NCI-H510A (cell line): ENCODE measurements at places on chromosomes 7 and 10.

- no peak for DNase-seq
Measured at GRCh38 chr10:77120012-77120411, 517.6 kb downstream of the KCNMA1 start.

- DNase-seq: no peak
Measured at GRCh38 chr10:106991091-106991490, 173.4 kb downstream of the SORCS1 start.

GRCh38 chr10:96334616-96335526 lies 23.9 kb downstream of the OPALIN start:
- no peak for DNase-seq

- no peak for DNase-seq
Measured at GRCh38 chr7:100590077-100590737, 4.1 kb downstream of the FBXO24 start.

DNA sequence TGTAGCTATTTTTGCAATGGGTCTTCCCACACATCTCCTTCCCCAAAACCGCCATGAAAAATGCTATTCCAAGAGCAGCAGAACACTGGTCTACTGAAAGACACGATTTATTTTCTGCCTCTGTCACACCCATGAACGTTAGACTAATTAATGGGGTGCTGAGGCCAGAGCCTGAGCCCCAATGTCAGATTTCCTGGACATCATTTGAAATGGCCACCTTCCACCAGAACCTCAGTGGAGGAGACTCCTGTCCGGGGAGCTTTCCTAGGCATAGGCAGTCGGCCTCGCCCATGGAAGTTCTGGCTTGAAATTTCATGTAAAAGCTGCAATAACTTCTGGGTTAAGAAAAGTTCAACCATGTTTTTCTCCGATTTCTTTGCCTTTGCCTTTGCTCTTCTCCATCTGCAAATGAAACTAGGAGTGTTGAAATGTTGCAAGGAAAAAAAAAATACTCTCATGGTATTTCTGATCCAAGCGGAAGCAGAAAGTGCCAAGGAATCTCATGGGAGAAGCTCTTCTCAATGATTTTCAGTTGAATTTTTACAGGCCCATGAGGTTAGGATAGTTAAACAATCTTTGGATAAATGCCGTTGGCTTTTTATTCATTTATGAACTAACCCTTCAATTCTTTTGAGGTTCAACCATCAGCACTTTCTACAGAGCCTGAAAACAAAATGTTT lies 570.8 kb upstream of the MGMT start:
- DNase-seq: no peak

DNA sequence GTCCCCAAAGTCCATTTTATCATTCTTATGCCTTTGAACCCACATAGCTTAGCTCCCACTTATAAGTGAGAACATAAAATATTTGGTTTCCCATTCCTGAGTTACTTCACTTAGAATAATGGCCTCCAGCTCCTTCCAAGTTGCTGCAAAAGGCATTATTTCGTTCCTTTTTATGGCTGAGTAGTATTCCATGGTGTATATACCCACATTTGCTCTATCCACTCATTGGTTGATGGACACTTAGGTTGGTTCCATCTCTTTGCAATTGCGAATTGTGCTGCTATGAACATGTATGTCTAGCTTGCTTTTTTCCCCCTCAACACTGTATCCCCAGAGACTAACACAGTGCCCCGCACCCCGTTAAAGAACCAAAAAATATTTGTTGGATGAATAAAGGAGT lies 670 bp upstream of the CAPZA2 start:
- no peak for DNase-seq

GRCh38 chr7:68213838-68214237 lies 1217.2 kb downstream of the TYW1 start:
- DNase-seq: no peak

DNA sequence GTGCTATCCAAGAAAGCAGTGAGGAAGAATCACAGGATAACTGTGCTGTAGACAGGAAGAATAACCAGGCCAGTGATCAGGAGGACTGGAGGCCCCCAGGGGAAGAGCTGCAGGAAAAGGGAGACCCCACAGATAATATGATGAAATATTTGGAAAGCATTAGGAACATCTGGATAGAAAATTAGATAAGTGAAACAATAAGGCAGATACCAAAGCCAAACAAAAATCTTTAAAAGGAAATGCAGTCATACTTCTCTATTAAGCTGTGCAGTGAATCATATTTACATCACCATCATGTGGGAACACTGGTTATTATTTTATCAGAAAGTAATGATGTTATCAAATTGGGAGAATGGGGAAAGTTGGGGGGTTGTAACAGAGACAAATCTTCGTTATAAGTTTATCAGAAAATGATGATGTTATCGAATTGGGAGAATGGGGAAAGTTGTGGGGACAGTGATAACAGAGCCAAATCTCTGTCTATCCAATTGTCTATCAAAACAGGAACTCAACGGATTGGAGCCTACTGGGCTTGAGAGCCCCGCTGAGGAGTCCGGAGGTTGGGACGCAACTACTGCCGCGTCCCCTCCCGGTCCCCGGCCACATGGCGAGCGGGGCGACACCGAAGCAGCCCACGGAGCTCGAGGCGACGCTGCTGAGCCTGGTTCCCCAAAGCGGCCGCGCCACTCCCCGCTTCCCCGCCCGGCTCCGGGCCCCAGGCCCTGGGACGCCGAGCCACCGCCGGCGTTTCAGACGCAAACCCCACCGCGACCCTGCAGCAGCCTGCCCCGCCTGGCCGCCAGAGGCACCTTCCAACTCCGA lies 14.0 kb upstream of the RALA start:
- DNase-seq: no peak

- DNase-seq: no peak
Measured at GRCh38 chr10:79102498-79102874, 33.7 kb downstream of the ZMIZ1 start.

DNA sequence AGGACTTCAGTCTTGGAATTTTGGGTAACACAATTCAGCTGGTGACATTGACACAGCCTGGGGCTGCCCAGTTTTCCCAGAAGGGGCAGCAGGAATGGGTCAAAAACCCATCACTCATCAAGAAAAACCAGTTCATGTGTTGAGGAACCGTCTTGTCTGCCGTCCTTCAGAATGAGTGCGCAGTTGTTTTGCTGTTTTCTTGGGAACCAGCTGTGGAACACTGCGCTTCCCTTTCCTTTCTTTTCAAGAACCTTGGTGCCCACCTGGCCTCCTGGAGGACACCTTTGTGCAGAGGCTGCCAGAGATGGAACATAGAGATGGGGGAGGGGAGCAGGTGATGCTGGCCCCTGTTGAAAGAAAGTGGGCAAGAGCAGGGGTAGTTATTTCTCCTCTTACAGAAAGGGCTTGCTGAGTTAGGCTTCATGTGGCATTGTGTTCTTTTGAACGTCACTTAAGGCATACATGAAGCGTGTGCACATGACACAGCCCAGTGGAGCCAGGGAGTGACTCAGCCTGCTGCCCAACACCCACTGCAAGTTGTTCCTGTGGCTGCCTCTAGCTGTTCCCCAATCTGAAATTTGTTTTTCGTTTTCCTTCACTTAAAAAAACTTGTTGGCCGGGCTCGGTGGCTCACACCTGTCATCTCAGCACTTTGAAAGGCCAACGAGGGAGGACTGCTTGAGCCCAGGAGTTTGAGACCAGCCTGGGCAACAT lies 87.4 kb upstream of the TNS3 start:
- DNase-seq: peak; percentile 22

DNA sequence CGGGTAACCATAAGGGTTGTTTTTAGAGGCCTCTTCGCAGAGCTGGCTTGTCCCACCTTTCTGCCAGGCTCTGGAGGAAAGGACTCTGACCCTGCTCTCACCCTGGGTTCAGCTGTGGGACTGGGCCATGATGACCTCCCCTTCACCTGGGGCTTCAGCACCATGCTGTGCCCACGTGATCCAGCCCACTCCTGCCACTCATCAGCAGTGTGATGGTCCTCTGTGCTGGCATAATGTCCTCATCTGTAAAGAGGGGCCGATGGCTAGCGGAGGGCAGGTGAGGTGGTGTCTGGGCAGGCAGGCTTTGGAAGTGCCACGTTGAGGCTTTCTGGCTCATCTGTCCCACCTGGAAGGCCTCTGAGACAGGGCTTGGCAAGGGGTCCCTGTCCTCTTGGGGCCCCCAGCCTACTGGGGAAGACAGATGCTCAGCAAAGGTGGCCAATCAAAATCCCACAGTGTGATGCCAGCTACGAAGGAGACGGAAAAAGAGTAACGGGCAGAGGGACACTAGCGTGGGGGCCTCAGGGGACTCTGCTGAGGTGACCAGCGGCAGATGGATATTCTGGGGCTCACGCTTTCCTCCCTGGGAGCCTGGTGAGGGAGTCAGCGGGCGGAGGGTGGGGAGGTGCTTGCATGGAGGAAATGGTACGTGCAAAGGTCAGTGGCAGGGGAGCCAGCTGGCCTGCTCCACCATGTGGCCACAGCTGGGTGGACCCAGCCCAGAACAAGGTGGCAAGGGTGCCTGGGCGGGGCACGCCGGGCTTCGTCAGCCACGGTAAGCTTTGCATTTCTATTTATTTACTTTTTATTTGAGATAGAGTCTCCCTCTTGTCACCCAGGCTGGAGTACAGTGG lies 5.4 kb downstream of the LRWD1 start:
- no peak for DNase-seq

DNA sequence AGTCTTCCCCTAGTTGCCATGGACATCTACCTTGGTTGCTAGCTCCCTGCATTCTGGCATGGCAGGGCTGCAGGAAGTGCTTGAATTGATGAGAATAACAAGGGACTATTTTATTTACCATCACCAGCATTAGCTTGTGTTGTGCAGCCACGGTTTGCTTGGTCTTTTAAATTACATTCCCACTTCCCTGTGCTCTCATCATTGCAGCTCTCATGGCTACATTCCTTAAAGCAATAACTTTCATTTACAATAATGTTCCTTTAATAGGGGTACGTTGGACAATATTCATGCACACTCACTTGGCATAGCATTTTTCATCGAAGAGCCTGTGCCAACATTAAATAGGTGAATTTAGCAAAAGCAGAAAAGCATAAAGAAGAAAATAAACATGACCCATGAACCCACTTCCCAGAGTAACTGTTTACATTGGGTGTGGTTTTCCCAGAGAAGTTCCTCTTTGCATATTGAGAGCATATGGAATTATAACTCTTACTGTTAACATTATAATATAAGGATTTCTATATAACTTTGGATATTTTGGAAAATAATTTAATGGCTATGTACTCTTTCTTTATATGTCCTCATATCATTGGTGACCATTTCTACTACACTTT lies 113.2 kb upstream of the VWC2 start:
- DNase-seq: no peak

GRCh38 chr7:85226361-85227085 lies 39.7 kb upstream of the SEMA3D start:
- DNase-seq: no peak

DNA sequence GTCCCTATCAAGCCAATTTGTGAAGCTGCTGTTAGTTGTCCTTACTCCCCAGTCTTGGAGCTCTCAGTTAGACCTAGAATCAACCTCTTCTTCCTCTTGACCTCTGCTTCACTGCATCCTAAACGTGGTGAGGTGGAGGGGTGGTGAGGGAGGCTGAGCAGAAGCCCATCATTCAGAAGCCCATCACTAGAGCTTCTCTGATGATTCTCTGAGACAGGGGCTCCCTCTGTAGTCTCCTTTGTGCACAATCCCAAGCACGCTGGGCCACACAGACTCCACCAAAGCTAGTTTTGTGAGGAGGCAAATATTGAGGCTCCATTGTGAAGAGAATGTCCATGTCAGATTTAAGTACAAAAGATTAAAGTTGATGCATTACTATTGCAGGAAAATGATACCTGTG lies 163.8 kb upstream of the PRSS1 start:
- DNase-seq: no peak

- DNase-seq: no peak
Measured at GRCh38 chr10:72886621-72887020, 6.9 kb upstream of the OIT3 start.
